ENCODE measurements at places on chromosomes 4 and X.

DNA sequence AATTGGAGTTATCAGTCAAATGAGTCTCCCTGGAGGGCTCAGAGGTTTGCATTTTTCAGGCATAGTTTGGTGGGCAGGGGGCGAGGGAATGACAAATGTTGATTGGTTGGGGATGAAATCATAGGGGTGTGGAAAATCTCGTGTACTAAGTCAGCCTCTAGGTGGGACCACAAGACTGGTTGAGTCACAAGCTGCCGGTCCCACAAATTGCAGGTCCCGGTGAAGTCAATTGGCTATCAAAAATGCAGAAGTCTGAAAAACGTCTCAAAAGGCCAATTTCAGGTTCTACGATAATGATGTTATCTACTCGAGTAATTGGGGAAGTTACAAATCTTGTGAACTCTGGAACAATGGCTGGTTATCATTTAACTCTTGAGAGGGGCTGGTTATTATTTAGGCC is 98.8 kb upstream of the DHX15 start:
- no peak for DNase-seq

GRCh38 chrX:136019226-136019625 is 34.0 kb downstream of the SLC9A6 start:
- no peak for DNase-seq

DNA sequence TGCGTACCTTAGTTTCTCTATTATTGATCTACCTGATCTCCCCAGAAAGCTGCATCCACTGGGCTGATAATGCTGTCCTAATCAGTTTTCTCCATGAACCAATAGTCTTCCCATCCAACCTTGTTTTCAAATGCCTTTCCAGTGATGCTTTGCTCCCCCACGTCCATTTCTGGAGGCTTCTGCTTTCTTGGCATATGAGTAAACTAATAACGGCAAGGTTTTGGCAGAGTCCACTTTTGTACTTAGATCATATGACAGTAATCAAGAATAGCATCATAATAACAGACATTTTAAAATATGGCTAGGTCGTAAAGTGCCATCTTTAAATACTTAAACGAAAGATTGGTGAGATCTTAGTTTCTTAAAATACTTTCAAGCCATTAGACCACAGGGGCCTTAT is 38.4 kb upstream of the FAM9B start:
- no peak for DNase-seq

GRCh38 chr4:168272488-168272887 is 46.1 kb downstream of the DDX60 start:
- DNase-seq = no peak

- no peak for DNase-seq
Observed at GRCh38 chr4:140255467-140255866, 101.5 kb upstream of the MAML3 start.

DNA sequence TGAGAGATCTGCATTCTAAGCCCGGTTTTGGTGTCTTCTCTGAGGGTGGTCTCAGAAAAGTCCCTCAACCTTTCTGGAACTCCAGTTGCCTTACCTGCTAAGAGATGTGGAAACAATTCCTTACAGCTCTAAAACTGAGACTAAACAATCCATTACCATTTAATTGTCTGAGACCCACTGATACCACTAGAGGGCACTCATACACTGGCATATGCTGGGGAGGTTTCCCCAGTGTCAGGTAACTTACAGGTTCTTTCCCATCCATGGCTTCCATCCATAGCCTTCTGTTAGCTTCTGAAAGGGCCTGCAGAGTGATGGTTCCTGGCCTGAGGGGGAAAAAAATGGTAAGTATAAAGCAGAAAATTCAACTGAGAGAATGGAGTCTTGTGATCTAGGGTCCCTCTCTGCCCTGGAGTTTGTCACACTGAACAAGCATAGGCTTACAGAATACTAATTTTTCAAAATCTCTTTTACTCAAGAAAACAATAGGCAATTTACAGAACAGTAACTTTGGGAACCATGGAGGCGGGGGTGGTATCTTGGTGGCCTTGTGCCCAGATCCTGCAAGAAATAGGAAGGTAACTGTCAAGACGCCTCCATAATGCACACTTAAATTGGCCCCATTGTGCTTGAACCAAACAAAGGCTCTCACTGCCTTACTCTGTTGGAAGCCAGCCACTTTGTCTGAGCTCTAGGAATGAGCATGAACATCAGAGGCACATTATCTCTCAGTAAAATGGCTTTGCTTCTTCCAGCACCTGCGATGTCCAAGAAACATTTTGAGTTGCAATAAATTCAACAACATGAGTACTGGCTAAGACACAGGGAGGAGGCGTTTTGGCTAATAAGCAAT is 236.1 kb downstream of the OPHN1 start:
- DNase-seq = peak; percentile 34

- DNase-seq = no peak
Observed at GRCh38 chr4:93066749-93067148, 761.8 kb upstream of the ATOH1 start.

GRCh38 chr4:112321776-112322684 is 24.9 kb downstream of the ALPK1 start:
- DNase-seq = peak; percentile 65

- no peak for DNase-seq
Observed at GRCh38 chr4:73856518-73856917, 3.4 kb downstream of the PF4V1 start.

DNA sequence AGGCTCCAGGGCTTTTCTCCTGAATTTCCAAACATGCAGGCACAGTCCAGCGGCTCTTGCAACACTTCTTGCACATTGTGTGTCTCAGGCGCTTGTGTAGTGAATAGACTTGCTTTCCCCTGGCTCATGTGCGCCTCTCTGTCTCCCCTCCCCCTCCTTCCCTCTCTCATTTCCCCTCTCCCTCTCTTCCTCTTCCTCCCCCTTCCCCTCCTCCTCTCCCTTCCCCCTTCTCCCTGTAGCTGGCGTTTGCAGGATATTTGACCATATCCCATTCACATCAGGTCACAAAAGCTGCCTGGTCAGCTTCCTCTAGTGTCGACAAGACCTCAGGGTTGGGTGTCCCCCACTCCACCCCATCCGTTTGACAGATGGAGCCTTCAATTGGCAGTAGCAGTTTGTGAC is 2.4 kb downstream of the CHST7 start:
- no peak for DNase-seq

DNA sequence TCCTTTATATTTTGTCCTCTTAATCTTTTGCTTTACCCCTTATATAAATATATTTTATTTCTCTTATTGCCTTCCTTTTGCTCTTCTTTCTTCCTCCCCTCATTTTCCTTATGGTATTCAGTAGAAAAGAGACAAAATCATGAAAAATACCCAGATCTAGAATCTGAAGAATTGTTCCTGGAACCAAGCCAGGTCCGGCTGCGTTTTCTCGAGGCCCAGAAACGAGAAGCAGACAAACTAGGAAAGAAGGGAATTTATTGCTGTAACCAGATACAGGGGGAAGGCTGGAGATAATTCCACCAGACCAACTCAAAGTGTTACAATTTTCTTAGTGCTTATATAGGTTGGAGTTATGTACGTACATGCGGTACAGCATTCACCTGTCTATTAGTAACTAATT is 328.7 kb downstream of the GABRG1 start:
- DNase-seq = no peak

DNA sequence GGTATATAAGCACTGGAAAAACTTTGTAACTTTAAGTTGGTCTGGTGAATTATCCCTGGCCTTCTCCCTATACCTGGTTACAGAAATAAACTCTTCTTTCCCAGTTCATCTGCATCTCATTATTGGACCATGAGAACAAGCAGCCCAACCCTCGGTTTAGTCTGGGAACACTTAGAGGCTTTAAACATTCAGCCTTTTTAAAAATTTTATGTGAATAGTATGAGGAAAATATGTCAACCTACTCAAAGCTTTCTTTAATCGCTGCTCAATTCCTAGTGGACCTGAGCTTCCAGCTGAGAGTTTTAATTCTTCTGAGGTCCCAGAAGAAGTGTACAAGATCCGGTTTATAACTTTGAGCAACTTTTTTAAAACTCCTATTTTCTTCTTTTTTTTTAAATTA is 358.6 kb upstream of the NOCT start:
- no peak for DNase-seq

DNA sequence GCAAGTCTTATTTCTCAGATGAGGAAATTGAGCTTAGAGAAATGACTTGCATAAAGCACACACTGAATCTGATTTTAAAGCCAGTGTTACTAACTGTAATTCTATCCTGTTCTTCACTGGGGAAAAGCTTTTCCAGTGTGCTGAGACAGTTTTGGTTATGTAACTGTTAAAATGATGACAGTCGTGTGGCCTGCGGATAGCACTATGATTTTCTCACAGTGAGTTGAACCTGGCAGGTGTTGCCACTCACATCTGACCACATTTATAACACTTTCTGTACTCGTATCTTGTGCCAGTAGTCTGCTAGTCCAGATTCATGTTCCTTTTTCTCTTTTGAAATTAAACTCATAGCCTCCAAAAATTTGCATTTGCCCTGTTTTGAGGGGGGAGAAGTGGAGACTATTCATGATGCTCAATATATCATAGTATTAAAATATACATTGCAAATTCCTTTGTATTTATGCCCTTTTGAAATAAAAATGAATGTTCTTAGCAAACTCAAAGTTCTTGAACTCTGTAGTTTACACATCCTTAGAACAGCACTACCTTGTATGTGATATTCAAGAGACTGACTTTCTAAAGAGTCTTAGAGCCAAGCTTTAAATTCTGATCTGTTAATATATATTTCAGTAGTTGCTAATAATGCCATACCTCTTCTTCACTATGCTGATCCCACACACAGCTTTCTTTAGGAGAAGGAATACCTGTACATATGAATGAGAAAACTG is 132.3 kb downstream of the PDLIM5 start:
- no peak for DNase-seq

DNA sequence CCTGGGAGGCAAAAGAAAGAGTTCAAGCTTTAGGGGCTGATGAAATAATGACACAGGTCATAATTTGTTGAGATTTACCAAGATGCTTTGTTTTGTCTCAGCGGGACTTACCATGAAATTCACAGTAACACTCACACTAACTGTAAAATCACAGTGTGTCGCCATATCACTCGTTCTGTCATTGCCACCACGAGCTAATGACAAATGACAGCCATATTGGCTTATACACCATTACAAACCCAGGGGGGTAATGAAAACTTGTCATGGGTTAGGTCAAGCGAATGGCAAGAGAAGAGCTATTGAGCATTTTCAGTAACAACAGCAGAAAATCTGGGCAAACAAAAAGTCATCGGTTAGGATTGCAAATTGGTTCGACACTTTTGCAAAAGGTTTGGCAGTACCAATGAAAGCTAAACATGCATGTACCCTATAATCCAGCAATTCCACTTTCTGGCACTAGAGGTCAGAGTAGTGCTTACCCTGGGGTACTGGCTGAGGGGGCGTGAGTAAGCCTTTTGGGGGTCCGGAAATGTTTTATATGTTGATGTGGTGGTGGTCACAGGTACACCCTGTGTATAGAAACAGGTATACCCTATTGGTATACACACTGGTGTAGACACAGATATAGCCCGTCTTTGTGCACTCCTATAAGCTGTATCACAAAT is 83.9 kb upstream of the RAI2 start:
- peak; percentile 43 for DNase-seq

GRCh38 chr4:134470544-134470943 is 269.0 kb upstream of the PABPC4L start:
- no peak for DNase-seq

DNA sequence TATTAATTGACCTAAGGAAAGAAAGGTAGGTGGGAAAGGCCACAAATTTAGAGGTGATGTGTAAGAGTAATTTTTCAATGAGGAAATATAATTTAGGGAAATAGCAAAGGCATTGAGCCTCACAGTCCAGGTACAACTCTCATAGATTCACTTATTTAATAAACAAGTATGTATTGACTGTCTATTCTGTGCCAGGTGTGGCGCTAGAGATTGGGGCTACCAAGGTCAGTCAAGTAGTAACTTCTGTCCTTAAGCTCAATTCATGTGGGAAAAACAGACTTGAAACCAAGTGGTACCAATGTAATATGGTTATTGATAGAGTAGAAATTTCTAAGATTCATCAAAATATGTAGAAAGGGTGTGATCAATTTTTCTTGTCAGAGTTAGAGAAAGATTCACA is 257.5 kb downstream of the C4orf33 start:
- DNase-seq = no peak

Data from erythroblast (primary cell).